ENCODE measurements at places on chromosomes 5 and 9. TPM values are rescaled to one million over a fixed set of nuclear protein-coding genes. Genes with fewer than 3 reads are reported as not detected.

SLC36A2 gene
- total RNA-seq, result 0.16 TPM

MPDZ gene
- total RNA-seq, result 70.7 TPM

PCDHB11 gene
- total RNA-seq, result 0.77 TPM

FLT4 gene
- 6.1 TPM for total RNA-seq

DNA sequence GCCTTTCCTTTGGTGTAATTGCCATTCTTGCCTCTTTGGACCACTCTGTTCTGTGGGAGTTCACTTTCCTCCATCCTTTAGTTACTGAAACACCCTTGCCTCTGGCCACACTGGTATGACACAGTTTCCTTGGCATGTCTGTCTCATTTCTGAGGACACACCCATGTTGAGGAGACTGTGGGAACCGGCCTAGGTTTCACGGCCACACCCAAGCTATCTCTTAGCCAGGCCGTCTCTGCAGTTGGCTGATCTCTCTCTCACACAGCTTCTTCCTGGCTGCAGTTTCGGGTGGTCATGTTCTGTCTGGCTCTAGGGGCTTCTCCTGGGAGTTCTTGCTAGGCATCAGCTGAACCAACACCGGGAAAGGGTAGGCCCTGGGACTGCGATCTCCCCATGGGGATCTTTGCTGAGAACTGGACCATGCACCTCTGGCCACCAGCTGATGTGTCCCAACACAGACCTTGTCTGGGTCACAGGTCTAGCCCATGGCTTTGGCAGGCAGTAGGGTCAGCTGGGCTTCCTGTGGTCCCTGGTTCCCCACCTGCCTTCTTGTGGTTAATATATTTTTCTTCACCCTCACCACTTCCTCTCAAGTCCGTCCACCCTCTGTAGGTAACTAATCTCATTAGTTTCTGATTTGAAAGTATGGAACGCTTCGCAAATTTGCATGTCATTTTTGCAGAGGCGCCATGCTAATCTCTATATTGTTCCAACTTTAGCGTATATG is 24.9 kb downstream of the ARHGEF37 start:
- H3K27ac ChIP-seq, result peak overlapping the region; percentile 79
- peaks cover 43% of the 10 kb centered on the region for H3K4me1 ChIP-seq
- DNase-seq, result peak; percentile 32
- peaks cover 64% of the 10 kb centered on the region for H3K36me3 ChIP-seq
- no peaks in the 10 kb centered on the region for H3K27me3 ChIP-seq

GRCh38 chr5:138444078-138444773 is 5.4 kb downstream of the REEP2 start:
- H3K27me3 ChIP-seq, result no peaks in the 10 kb centered on the region
- no peak for DNase-seq
- no peaks in the 10 kb centered on the region for H3K36me3 ChIP-seq
- H3K4me1 ChIP-seq, result peaks cover 10% of the 10 kb centered on the region
- H3K4me3 ChIP-seq, result no peak overlapping the region

- peak overlapping the region; percentile 16 for H3K27ac ChIP-seq
- no peaks in the 10 kb centered on the region for H3K36me3 ChIP-seq
- no peaks in the 10 kb centered on the region for H3K27me3 ChIP-seq
- DNase-seq, result no peak
- peaks cover 29% of the 10 kb centered on the region for H3K4me1 ChIP-seq
Observed at GRCh38 chr9:105437704-105438103, 10.1 kb upstream of the FSD1L start.

- H3K36me3 ChIP-seq, result no peaks in the 10 kb centered on the region
- H3K4me3 ChIP-seq, result no peak overlapping the region
- H3K27ac ChIP-seq, result no peak overlapping the region
- DNase-seq, result no peak
- H3K4me1 ChIP-seq, result peaks cover 4% of the 10 kb centered on the region
Observed at GRCh38 chr9:93907551-93908199, 47.5 kb downstream of the BARX1 start.

DNA sequence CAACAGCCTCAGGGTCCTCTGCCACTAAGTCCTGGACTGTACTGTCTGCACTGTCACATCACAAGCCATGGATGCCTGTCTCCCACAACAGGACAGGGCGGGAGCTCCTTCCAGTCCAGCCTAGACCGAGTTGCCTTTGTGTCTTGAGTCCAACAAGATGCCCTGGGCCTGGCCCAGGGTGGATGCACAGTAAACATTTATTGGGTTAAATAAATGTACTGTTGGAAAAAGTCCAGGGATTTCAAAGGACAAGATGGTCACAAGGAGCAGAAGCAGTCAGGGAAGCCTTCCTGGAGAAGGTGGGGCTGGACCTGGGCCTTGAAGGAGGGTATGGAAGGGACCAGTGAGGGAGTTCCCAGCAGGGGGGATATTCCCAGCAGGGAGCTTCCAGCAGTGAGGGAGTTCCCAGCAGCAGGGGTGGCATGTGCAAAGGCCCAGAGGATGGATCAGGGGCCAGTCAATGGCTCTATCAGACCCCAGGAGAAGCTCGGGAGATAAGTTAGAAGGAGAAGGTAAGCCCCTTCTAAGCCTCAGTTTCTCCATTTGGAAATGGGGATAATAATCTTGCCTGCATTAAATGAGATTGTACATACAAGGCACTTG is 72.7 kb upstream of the NEURL1B start:
- H3K27ac ChIP-seq, result no peak overlapping the region
- H3K36me3 ChIP-seq, result no peaks in the 10 kb centered on the region
- DNase-seq, result peak; percentile 2
- peaks cover 10% of the 10 kb centered on the region for H3K4me1 ChIP-seq
- no peak overlapping the region for H3K4me3 ChIP-seq

- H3K36me3 ChIP-seq, result no peaks in the 10 kb centered on the region
- no peak overlapping the region for H3K4me3 ChIP-seq
- H3K27ac ChIP-seq, result no peak overlapping the region
- no peaks in the 10 kb centered on the region for H3K27me3 ChIP-seq
- no peak for DNase-seq
Observed at GRCh38 chr5:156221816-156222215, 105.1 kb upstream of the SGCD start.
